ENCODE measurements at places on chromosomes 16 and 17.

- no peak for ATAC-seq
Measured at GRCh38 chr17:74213861-74214391, 555 bp downstream of the TTYH2 start.

DNA sequence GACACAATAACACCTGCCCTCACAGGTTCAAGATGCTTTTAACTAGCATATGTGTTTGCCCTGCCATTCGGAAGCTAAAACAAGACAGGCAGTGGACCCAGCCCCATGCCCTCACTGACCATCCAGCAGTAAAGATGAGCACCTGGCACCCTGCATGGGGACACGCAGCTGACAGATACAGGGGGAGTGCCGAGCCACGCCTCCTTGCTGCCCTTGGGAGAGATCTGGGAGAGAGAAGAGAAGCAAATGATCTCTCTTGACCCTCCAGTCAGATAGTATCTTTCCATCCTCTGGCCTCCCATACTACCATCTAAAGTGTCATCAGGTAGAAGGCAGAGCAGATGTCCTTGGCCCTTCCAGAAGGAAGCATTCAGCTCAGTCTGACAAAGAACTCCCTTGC is 40.6 kb upstream of the MYOCD start:
- ATAC-seq = no peak

DNA sequence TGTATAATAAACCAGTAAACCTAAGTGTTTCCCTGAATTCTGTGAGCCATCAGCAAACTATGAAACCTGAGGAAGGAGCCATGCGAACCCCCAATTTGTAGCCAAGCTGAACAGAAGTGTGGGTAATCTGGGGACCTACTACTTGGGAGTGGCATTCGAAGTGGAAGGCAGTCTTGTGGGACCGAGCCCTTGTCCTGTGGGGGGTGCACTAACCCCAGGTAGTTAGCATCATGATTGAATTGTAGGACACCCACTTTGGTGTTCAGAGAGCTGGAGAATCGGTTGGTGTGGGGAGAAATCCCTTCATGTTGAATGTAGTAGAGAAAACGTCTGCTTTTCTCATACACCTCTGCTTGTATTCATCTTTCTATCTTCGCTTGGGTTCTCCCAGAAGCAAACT is 79.7 kb upstream of the CPHXL start:
- no peak for ATAC-seq

GRCh38 chr16:19307587-19308241 is 22.2 kb downstream of the CLEC19A start:
- no peak for ATAC-seq

- ATAC-seq = no peak
Measured at GRCh38 chr16:69463876-69464275, 39.5 kb downstream of the CYB5B start.

DNA sequence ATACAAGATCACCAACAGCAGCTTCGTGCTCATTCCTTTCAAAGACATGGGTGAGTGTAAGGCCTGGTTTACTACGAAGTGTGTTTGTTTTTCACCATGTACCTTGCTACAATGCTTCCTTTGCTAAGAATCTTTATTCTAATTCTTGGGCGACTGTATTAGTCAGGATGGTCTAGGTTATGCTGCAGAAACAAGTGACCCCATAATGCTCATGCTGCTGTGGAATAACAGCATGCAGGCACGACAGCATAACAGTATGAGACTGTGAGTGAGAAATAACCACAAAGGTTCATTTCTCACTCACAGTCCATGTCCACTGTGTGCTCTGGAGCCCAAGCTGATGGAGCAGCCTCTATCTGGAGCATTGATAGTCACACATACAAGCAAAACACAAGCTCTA is 38.0 kb downstream of the TMC7 start:
- ATAC-seq = no peak

DNA sequence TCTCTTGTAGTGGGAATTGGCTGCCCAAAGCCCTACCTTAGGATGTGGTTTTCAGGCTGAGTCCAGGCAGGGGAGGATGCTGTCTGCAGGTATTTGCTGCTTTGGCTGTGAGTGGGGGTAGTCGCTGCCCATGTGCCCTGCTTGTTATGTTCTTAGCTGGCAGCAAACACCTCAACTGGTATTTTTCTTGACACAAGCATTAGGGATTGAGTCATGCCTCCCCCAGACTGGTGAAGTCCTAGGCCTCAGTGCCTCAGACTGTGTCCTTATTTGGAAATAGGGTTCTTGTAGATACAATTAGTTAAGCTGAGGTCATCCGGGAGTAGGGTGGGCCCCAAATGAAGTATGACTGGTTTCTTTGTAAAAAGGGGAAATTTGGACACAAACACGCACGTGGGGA is 808.3 kb upstream of the EEF2KMT start:
- no peak for ATAC-seq

- ATAC-seq = peak; percentile 80
Measured at GRCh38 chr16:24850289-24850938, 4.7 kb downstream of the SLC5A11 start.

GRCh38 chr17:7466639-7467341 is 12.6 kb downstream of the ZBTB4 start:
- no peak for ATAC-seq

Data from activated T-helper 17 cell treated with anti-CD3 and anti-CD28 coated beads, Interleukin-2, amount 50 U/mL, for 72 hours (primary cell).